ENCODE measurements at places on chromosomes 3 and 15.

- DNase-seq: no peak
Measured at GRCh38 chr3:81352867-81353266, 408.6 kb downstream of the GBE1 start.

GRCh38 chr3:122074621-122075265 is 19.6 kb downstream of the CD86 start:
- DNase-seq: no peak

DNA sequence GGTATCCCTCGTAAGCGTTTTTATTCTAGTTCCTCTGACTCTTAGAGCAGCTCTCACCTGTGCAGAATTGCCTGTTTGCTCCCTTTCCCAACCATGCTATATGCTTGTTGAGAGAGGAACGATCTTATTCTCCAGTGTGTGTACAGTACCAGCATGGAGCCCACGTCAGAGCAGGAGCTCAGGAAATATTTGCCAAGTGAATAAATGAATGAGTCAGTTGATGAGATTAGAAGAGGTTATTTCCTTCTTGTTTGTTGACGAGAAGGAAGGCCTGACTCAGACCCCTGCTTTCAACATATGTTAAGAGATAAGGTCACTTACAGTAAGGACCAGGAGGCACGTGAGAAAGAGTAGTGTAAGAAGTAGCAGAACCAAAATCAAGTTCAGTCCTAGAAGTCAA is 106.3 kb upstream of the ABHD17C start:
- no peak for DNase-seq

- peak; percentile 62 for DNase-seq
Measured at GRCh38 chr15:56772868-56773639, 39.7 kb upstream of the ZNF280D start.

GRCh38 chr15:73751899-73752805 is 999 bp downstream of the INSYN1 start:
- no peak for DNase-seq

DNA sequence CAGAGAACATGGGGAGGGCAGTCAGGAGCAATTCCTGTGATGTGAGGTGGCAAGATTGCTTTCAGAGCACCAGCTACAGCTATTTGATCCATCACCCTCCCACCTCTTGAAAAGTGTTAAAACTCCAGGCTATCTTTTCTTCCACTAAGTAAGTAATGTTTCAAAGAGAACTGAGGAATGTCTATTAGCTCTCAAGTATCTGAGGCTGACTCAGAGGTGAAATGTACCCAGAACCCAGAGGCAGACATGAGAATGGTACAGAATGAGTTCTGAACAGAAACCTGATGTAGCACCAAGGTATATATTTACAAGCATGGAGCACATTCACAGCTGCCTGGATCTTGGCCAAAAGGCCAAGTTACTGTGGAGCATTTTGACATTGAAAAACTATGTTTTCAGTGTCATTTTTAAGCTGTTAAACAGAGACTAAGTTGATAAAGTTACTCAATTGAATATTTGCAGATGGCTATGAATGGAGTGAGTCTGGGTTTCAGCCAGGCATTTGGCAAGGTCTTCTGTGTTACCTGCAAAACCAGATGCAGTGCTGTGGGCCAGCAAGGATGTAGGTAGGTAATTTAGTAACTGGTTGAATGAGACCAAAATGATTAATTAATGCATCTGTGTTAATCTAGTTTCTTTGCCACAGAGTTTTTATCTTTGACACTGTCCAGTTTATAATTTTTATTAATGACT is 227.7 kb upstream of the CD96 start:
- no peak for DNase-seq

DNA sequence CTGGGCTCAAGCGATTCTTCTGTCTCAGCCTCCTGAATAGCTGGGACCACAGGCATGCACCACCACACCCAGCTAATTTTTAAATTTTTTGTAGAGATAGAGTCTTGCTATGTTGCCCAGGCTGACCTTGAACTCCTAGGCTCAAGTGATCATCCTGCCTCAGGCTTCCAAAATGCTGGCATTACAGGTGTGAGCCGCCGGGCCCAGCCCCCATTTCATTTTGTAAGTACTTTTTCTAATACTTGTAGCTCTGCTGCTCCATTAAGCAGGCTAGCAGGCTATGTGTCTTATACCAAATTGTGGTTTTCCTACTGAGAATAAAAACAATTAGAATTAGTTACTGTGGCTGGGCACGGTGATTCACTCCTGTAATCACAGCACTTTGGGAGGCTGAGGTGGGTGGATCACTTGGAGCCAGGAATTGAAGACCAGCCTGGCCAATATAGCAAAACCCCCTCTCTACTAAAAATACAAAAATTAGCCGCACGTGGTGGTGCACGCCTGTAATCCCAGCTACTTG is 22.4 kb downstream of the NIPA1 start:
- DNase-seq: no peak

DNA sequence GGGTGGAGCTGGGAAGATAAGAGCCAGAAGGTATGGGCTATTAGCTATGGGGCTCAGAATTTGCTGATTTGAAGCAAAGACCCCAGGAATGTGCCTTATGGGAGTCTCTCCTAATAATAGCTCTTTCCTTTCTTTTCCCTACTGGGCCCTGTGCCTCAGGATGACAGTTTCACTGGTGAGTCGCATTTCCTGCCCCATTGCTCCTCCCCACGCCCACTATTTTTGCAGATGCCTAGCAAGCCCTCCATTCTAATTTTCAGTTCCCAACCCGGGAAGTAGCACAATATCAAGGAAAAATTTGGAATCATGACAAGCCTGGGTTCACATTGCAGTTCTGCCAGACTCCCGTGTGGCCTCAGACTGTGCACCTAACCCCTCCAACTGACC is 583 bp downstream of the IL17RE start:
- no peak for DNase-seq

GRCh38 chr3:162295323-162295983 is 798.8 kb downstream of the OTOL1 start:
- DNase-seq: no peak

- DNase-seq: no peak
Measured at GRCh38 chr15:58627046-58627445, 122.5 kb downstream of the ADAM10 start.

DNA sequence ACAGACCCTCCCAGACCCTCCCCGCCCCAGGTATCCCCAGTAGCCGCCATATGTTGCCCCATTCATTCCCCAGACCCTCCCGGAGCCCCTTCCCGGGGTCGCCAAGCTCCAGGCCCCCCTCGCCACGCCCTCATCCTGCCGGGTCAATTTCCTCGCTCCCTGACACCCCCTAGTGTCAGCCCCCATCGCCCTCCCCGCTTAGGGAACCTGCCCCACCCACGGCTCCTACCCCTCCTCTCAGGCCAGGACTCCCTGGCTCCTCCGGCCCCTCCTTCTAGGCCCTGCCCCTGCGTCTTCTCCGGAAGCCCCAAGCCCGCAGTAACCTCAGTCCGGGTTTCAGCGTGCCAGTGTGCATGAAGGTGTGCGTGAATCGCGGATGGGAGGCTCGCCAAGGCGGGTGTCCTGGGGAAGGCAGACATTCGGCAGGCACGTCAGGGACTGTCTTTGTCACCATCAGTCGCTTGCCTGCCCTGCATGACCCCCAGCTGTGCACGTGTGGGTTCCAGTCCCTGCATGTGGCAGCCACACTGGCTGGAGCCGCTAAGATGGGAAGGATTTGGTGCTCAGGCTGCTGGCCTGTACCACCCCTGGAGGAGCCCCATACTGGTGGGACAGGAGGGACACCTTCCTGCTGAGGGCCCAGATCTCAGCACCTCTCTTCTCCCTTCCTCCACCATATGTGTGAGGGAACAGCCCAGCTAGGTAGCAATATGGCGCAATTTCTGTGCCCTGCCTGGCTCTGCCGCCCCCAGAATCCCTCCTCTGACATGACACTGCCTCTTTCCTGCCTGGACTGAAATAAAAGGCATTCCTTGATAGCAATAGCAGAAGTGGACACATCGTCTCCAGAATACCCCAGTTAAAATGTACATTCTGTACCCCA is 693 bp downstream of the DISP2 start:
- no peak for DNase-seq

GRCh38 chr15:88568589-88568988 is 22.1 kb upstream of the DET1 start:
- DNase-seq: no peak

DNA sequence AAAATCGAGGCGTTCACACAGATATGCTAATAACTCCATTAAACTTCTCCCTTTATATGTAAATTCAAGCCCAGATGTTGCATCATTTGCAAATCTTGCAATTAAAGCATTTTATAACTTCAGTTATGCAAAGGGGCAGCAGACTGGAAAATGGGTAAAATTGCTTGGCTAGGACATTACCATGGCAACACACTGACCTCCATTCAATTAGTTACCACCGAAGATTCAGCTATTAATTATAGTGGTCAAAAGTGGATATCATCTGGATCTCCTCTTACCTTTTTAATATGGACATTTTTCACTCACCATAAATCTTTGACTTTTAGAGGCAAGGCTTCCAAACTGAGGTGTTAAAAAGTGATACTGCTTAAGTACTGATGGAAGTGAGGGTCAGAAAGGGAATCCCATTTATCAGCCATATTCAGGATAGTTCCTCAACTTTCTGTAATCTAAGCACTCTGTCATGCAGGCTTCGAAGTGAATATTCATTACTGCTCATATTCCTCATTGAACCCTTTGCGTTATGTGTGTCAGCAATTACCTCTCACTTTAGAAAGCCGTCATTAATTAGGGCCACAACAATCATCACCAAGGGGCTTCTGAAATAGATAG is 386.2 kb upstream of the ROBO2 start:
- DNase-seq: no peak

GRCh38 chr15:72342385-72342784 is 22.4 kb upstream of the CELF6 start:
- DNase-seq: no peak

GRCh38 chr3:29936766-29937165 is 655.9 kb downstream of the RBMS3 start:
- DNase-seq: no peak

- DNase-seq: no peak
Measured at GRCh38 chr3:87595798-87596197, 319.4 kb upstream of the POU1F1 start.

- DNase-seq: no peak
Measured at GRCh38 chr15:87569581-87569980, 687.0 kb downstream of the NTRK3 start.

DNA sequence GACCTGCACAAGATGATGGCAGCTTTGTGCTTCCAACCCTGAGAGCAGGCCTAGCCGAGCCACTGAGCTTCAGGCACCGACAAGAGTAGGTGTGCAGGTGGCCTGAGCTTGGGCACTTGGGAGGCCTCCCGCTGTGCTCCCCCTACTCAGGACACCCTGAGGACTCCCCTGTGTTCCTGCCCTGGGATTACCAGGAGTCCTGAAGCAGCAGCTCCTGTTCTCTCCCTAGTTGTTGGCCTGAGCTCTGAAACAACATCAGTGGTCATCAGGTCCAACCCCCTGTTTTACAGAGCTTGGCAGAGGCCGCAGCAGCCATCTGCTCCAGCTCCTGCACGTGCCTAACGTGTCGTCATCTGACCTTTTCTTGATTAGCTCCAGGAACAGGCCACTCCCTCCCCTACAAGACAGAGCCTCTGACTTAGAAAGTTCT is 8.0 kb upstream of the MESP2 start:
- no peak for DNase-seq

DNA sequence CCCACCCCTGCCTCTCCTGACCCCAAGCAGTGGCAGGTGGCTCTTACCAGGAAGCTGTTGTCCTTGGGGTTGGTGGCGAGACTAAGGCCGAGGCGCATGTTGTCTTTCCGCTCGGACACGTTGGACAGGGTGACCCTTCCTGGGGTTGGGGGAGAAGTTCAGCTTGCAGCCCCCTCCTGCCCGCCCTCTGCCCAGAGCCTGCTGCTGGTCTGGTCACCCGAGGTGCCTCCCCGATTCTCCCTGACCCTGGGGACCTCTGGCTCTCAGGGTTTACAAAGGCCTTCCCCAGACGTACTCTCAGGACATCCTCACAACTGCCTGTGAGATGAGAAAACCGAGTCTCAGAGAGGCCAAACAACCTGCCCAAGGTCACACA is 67.3 kb downstream of the ITGA11 start:
- no peak for DNase-seq

DNA sequence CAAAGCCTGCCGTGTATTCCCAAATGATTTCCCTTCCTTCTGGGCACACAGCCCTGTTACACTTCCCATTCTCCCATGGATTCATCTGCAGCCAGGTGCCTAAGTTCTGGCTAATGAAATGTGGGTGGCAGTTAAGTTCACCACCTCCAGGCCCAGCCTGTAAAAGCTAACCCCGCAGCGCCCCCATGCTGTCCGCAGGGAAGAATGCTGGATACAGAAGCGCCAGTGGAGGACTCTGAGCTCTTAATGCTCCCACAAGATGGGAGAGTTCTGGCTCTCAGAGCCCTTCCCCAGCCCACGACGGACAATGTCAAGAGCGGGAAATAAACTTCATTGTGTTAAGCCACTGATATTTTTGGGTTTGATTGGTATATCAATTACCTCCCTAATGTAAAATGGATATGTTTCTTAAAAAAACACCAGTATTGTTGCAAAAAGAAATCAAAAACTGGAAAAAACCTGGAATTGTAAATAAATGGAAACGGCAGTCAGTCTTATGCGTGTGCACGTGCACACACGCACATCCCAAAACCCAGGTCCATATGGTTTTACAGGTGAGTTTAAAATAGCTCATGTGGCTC is 37.7 kb upstream of the FGD5 start:
- peak; percentile 7 for DNase-seq

DNA sequence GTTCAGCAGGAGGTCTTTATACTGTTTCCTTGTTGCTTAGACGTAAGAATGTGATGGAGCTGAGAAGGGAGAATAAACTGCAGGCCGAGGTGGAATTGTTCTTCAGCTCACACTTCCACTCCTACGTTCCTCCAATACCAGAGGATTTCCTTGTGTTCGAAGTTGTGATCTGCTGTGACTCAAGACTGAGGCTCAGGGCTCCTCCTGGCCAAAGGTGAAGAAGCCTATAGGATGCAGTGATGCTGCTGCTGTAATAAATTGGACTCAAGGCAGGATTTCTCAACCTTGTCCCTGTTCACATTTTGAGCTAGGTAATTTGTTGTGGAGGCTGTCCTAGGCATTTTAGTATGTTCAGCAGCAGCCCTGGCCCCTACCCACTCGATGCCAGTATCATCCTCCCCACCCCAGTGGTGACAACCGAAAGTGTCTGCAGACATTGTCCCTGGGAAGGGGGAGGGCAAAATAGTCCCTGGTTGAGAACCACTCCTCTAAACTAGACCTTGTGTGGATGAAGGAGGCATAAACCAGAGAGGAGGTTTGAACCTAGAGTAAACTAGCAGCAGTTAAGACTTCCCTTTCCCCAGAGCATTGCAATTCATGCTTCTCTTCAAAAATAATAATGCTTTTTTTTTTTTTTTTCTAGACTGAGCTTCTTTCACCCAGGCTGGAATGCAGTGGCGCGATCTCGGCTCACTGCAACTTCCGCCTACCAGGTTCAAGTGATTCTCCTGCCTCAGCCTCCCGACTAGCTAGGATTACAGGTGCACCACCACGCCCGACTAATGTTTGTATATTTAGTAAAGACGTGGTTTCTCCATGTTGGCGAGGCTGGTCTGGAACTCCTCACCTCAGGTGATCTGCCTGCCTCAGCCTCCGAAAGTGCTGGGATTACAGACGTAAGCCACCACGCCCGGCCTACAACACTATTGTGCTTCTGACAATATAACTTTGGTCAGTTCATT is 11.1 kb downstream of the RAP2B start:
- no peak for DNase-seq

GRCh38 chr15:31328969-31329639 is 2.5 kb downstream of the KLF13 start:
- no peak for DNase-seq

- no peak for DNase-seq
Measured at GRCh38 chr3:38003371-38003816, 12.8 kb downstream of the VILL start.
